ENCODE measurements at places on chromosomes 3 and 15.

- no peak for DNase-seq
Observed at GRCh38 chr3:133570139-133570936, 3.1 kb upstream of the CDV3 start.

GRCh38 chr15:70629735-70630273 lies 133.6 kb downstream of the UACA start:
- DNase-seq: no peak

- no peak for DNase-seq
Observed at GRCh38 chr3:188390775-188391443, 237.0 kb downstream of the LPP start.

GRCh38 chr3:32616267-32616962 lies 45.8 kb upstream of the DYNC1LI1 start:
- no peak for DNase-seq

GRCh38 chr3:23219117-23219516 lies 16.0 kb downstream of the UBE2E2 start:
- DNase-seq: no peak

GRCh38 chr3:18758047-18758704 lies 333.0 kb upstream of the SATB1 start:
- no peak for DNase-seq

GRCh38 chr3:192121923-192122322 lies 605.4 kb downstream of the FGF12 start:
- no peak for DNase-seq

DNA sequence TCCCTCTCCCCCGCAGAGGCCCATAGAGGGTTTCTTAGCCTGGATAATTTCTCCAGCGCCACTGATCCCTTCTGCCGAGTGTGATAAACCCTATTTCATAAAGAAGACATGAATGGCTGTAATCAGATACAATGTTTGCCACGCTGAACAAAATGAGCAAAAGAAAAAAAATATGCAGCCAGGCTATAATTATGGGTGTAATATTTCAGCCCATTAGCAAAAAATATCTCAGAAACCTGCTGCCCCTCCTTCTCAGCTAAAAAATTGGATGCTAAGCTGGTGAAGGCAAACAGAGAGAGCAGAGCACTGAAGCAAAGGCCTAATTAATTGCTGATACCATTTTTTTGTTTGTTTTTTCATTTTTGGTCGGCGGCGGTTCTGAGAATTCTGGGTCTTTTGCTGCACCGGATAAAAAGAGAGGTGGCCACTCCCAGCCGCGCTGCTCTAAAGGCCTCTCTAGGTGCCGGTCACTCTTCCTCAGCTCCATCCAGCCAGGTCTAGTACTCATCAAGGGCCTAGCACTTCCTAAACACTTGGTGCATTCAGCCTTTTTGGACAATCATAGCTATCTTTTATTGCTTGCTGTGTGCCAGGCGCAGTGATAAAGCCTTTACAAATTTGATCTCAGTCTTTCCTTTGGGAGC lies 128.7 kb upstream of the TLE3 start:
- DNase-seq: no peak

GRCh38 chr3:78660957-78661356 lies 1106.8 kb downstream of the ROBO1 start:
- no peak for DNase-seq

DNA sequence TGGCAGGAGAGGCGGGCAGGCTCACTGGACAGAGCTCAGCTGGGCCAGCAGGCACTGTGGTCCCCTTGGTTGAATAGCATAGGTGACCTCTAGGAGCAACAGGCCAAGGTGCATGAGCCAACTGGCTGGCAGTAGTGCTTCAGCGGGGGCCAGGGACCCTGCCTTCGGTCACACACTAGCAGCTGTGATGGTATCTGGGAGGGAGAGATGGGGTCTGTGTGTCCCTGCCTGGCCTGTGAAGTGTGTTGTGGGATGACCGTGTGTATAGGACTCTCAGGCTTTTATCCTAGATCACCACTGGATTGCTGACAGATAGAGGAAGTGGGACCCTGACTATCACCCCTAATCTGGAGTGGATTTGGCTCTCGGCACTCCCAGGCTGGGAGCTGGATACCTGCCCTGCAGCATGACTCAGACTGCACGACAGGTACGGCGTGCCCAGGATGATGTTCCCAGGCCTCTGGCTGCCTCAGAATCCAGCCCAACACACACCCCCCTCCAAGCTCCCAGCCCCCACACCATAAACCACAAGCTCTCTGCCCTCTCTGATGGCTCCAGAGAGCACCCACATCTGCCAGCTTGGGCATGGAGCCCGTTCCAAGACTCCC lies 7.8 kb downstream of the RPS17 start:
- no peak for DNase-seq

DNA sequence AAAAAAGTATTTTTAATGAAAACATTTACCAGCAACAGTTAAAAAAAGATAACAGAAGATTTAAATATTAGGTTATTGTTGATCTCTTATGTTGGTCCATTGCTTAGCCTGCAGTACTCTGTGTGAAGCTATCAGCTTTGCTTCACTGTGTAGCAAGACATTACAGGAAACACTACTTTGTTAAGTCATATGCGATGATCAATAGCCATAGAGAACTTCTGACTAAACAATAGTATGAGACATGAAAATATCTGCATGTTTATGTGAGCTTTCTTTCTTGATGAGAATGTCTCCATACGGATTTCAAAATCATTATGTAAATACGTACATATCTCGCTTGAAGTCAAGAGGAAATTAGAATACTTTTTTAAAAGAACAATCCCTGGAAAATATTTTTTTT lies 27.0 kb upstream of the CAPN3 start:
- no peak for DNase-seq

DNA sequence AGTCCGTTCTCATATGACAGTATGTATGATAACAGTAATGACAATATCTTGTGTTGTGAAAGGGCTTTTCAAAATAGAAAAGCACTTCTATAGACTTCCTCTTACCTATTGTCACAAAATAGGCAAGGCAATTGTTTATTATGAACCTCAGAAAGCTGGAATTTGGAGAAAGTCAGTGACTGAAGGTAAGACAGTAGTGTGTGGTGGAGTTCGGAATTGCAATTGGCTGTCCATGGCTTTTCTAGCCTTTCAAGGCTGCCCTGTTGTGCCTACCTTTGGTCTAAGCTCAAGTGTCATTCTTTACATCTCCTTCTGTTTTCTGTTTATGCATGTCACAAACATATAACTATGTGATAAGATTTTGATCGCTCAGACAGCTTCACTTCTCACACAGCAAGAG lies 219.3 kb upstream of the NR2E3 start:
- no peak for DNase-seq

- no peak for DNase-seq
Observed at GRCh38 chr3:36714343-36715086, 49.8 kb downstream of the DCLK3 start.

GRCh38 chr15:57557267-57557666 lies 34.4 kb upstream of the MYZAP start:
- no peak for DNase-seq

DNA sequence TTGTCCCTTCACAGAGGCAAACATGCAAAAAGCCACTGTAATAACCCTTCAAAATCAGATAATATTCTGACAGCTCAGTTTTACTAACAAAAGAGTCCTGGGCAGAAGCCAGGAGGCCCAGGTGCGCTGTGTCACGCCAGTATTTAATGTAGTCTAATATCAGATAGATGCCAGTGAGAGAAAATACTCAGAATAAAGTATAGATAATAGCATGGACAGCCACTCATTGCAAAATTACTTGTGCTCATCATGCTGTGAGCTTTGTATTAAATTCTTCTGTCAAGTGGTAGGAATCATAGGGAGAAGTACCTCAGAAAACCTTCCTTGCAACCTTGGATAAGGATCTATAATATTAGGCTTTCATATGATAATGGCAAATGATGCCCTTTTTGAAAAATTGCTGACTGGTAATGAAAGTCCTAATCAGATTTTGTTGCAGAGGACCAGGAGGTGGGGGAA lies 1154.3 kb downstream of the ROBO1 start:
- no peak for DNase-seq

DNA sequence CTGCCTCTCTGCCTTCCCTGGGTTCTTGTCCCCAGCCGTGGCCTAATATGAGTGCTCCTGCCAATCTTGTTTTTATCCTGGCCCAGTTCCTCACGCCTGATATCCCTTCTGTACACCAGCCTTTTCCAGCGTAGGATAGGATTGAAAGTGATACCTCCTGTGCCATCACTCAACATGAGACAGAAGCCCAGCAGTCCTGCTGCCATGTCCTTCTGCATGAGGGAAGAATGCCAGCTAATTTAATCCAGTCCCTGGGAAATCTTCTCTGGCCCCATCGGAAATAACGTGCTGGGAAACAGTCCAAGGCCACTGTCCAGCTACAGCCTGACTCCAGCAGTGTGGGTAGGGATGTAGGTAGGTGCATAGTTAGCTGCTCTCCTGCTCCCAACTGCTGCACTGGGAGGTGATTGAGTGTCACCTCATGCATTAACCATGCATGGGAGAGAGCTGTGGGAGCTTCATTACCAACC lies 92.0 kb upstream of the TPM1 start:
- no peak for DNase-seq

- DNase-seq: no peak
Observed at GRCh38 chr15:73800662-73801345, 47.7 kb upstream of the INSYN1 start.

GRCh38 chr3:129651435-129652202 lies 45.1 kb upstream of the PLXND1 start:
- no peak for DNase-seq

DNA sequence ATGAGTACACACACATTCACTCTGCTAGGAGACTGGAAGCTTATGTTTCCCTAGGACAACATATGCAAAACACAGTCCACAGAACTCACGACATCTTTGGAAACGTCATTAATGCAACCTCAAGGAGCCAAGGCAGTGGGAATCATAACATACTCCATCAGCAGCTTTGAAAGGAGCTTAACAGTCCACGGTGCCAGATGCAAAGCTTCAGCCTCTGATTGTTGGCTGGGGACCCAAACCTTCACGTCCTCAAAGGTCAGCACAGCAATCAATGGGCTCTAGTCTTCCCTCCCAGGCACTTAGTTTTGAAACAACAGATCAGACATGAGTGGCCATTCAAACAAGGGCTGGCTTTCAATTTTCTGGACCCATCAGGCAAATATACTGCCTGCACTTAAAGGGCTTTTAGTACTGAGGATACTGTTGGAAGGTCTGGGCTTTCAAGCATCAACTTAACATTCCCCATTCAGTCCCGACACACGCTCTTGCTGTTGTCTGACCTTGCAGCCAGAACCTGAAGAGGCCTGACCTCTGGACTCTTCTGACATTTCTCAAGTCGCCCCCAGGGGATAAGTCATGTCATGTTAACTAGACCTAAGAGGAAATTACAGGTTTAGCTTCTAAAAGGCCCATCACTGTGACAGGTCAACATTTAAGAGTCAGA lies 223.0 kb downstream of the PDZRN3 start:
- DNase-seq: no peak

DNA sequence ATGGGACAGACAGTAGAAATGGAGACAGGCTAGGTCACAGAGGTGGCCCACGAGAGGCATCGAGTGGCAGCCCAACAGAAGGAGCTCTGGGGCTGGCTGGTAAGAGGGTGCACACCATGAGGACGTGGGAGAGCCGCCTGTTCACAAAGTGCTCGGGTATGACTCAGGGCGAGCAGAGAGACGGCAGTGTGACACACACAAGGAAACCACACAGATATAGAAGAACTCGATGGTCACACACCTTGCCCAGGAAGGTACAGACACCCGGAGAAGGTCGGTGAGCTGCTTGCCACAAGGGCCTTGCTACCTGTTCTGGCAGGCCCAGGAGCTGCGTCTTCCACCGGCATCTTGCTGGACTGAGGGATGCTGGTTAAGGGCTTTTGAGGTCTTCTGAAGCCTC lies 50.2 kb downstream of the CA12 start:
- no peak for DNase-seq

DNA sequence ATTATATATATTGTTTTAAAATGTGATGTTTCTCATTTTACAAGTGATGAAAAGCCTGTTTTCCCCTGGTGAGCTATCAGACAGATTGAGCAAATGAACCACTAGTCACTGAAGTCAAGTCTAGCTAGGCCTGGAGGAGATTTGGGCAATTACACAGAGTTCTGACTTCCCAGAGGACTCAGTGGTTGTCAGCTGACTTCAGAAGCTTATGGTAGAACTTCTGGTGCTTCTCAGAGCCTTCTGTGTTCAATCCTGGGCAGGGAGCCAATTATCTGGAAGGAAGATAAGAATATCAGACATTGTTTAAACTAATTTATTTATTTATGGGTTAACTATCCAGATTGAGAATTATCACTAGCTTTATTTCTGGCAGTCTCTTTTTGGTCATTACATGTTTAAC lies 37.7 kb upstream of the NAALADL2 start:
- DNase-seq: no peak

All from D721Med (cell line).